ENCODE measurements at places on chromosomes 13 and 19. TPM values are rescaled to one million over a fixed set of nuclear protein-coding genes. Genes with fewer than 3 reads are reported as not detected.

Gene EHD2
- total RNA-seq = 67.5 TPM

- no peak for DNase-seq
Measured at GRCh38 chr13:39811051-39811450, 155.6 kb downstream of the COG6 start.

DNA sequence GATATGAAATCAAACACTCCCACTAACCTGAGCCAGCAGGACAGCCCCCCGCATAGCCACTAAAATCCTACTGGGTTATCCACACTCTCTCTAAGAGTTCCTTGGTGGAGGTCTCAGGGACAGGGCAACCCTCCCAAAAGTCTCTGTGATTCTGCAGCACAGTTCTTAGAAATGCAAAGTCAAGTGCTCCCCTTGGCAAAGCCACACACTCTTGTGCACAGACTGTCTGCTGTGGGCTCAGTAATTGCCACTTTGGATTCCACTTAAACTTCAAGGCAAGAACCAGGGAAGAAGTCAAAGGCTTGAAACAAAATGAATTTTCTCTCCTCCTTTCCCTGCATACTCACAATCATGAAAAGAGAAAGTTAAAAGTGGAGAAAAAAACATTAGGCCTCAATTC lies 61.5 kb downstream of the DOCK9 start:
- no peak for DNase-seq

- peak; percentile 71 for DNase-seq
Measured at GRCh38 chr13:39942552-39943273, 287.3 kb downstream of the COG6 start.

Gene CD22
- 0.53 TPM for total RNA-seq

Gene SH2D3A
- 88.5 TPM for total RNA-seq

DNA sequence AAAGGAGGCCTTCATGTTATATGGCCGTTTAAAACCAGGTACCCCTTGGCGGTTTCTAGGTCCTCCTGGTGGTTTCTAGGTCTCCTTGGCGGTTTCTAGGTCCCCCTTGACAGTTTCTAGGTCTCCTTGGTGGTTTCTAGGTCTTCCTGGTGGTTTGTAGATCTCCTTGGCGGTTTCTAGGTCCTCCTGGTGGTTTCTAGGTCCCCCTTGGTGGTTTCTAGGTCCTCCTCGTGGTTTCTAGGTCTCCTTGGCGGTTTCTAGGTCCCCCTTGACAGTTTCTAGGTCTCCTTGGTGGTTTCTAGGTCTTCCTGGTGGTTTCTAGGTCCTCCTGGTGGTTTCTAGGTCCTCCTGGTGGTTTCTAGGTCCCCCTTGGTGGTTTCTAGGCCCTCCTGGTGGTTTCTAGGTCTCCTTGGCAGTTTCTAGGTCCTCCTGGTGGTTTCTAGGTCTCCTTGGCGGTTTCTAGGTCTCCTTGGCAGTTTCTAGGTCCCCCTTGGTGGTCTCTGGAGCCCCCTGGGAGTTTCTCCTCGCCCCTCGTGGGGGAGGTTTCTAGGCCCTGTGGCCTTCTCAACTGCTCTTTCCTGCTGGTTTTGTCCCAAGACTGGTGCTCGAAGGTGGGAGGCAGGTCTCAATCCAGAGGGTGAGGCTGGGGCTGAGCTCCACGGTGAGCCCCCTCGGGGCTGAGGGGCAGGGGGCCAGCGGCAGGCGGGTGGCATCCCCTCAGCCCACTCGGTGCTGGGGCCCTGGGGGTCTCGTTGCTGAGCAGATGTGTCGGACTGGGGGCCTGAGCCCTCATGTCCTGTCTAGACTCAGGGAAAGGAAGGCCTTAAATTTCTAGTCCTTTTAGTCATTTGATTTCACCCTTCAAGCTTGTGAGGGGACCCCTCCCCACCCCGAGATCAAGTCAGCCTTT lies 8.0 kb downstream of the HCN2 start:
- DNase-seq = no peak
